ENCODE measurements at places on chromosomes 12 and 14. TPM values are rescaled to one million over a fixed set of nuclear protein-coding genes. Genes with fewer than 3 reads are reported as not detected.

DNA sequence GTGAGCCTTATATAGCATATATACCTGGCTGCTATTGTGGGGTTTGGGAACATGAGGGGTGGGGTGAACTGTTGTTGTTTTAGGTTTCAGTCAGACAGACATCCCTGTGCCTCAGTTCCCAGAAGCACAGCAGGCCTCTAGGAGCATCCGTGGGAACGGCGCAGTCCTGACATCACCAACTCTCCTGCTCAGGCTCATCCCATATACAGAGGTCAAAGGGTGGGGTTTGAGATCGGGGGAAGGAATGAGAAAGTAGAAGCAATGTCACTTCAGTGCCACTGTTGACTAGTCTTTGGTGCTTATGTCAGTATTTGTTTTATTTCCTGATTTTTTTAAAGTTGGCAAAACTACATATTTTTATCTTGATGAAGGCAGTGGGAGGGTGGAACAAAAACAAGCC lies 43.1 kb upstream of the A2ML1 start:
- H3K4me3 ChIP-seq = no peak overlapping the region
- no peak for DNase-seq
- H3K27me3 ChIP-seq = no peaks in the 10 kb centered on the region
- no peaks in the 10 kb centered on the region for H3K36me3 ChIP-seq
- no peak overlapping the region for H3K27ac ChIP-seq
- H3K4me1 ChIP-seq = no peaks in the 10 kb centered on the region

- H3K27ac ChIP-seq = no peak overlapping the region
- H3K4me3 ChIP-seq = no peak overlapping the region
- no peaks in the 10 kb centered on the region for H3K4me1 ChIP-seq
- H3K36me3 ChIP-seq = no peaks in the 10 kb centered on the region
- no peaks in the 10 kb centered on the region for H3K27me3 ChIP-seq
Measured at GRCh38 chr14:93269341-93270068, 62.4 kb downstream of the UBR7 start.

DNA sequence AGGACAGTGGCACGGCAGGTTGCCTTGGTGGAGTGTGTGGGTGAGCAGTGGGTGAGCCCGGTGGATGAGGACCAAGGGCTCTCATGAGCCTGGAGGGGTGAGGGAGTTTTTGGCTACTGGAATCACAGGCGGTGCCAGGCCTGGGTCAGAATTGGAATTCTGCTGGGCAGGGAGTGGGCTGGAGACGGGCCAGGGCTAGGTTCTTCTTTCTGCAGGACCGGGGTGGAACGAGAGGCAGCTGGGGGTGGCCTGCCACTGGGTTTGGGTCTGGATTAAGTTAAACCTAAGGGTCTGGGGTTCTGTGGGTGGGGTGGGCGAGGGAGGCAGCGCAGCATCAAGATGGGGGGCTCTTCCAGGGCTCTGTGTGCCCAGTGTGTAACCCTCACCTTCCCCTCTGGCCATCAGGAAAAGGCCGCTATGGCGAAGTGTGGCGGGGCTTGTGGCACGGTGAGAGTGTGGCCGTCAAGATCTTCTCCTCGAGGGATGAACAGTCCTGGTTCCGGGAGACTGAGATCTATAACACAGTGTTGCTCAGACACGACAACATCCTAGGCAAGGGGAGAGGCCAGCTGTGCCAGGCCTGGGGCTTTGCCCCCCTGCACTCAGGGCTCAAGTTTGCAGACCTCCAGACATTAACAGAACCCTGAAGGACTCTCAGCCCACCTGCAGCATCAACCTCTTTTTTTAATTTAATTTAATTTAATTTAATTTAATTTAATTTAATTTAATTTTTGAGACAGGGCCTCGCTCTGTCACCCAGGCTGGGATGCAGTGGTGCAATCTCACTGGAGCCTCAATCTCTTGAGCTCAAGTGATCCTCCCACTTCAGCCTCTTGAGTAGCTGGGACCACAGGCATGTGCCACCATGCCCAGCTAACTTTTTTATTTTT lies 7.0 kb downstream of the ACVRL1 start:
- no peaks in the 10 kb centered on the region for H3K36me3 ChIP-seq
- no peak for DNase-seq
- H3K4me1 ChIP-seq = peaks cover 3% of the 10 kb centered on the region
- no peak overlapping the region for H3K4me3 ChIP-seq
- no peak overlapping the region for H3K27ac ChIP-seq

GRCh38 chr12:117513353-117513752 lies 151.9 kb upstream of the NOS1 start:
- H3K4me1 ChIP-seq = no peaks in the 10 kb centered on the region
- H3K27ac ChIP-seq = no peak overlapping the region
- H3K36me3 ChIP-seq = no peaks in the 10 kb centered on the region
- no peak for DNase-seq

- H3K27ac ChIP-seq = no peak overlapping the region
- DNase-seq = no peak
- no peaks in the 10 kb centered on the region for H3K27me3 ChIP-seq
- no peaks in the 10 kb centered on the region for H3K36me3 ChIP-seq
Measured at GRCh38 chr14:95679148-95679815, 6.9 kb upstream of the TCL1B start.

DNA sequence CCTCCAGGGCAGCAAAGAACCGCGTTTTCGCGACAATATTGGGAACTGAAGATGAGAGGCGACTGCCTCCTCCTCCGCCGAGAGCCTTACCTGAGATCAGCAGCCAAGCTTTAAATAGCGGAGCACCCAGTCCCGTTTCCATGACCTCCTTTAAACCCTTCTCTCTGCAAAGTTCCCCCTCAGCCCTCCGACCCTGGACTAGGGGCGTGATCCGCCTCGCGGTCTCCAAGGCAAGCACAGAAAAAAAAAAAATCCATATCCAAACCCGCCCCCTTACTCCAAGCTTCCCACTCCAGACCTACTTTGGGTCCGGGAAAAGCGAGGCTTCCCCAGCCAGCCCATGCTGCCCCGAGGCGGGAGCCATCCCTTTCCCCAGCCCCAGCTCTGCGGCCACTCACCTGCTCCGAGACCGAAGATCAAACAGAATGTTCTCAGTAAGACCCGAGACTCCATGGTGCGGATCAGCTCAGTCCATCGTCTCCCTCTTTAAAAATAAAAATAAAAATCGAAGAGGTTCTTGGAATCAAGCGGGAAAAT lies 630 bp downstream of the NELL2 start:
- no peaks in the 10 kb centered on the region for H3K36me3 ChIP-seq
- peak; percentile 34 for DNase-seq
- H3K4me3 ChIP-seq = peak overlapping the region; percentile 68
- H3K27ac ChIP-seq = no peak overlapping the region
- peaks cover 11% of the 10 kb centered on the region for H3K27me3 ChIP-seq
- H3K4me1 ChIP-seq = no peaks in the 10 kb centered on the region

GRCh38 chr14:51293149-51293911 lies 53.3 kb downstream of the TMX1 start:
- H3K4me1 ChIP-seq = no peaks in the 10 kb centered on the region
- H3K36me3 ChIP-seq = no peaks in the 10 kb centered on the region
- H3K27me3 ChIP-seq = no peaks in the 10 kb centered on the region
- no peak overlapping the region for H3K4me3 ChIP-seq
- no peak for DNase-seq

DNA sequence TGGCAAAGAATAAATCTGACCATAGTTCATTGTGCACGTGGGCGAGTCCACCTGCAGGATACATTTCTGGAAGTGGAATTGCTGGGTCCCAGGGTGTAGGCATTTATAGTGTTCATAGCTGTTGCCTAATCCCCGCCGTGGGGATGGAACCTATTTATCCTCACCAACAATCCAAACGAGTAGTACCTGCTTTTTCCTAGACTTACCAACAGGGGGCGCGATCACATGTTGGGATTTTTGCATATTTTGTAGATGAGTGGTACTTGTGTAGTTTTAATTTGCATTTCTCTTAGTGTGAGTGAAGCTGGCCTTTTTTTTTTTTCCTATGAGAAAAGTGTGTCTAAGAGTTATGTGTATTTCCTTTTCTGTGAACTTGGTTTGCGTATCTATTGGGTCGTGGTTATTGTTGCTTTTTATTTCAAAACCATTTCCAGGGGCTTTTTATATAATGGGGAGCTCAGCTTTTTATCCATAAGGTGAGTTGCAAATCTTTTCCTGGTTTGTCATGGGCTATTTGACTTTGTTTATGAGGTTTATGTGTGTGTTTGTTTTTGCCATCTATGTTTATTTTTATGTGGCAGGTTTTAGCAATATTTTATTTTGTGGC lies 67.2 kb downstream of the CCDC92 start:
- no peaks in the 10 kb centered on the region for H3K4me1 ChIP-seq
- no peak overlapping the region for H3K27ac ChIP-seq
- peak; percentile 42 for DNase-seq

DNA sequence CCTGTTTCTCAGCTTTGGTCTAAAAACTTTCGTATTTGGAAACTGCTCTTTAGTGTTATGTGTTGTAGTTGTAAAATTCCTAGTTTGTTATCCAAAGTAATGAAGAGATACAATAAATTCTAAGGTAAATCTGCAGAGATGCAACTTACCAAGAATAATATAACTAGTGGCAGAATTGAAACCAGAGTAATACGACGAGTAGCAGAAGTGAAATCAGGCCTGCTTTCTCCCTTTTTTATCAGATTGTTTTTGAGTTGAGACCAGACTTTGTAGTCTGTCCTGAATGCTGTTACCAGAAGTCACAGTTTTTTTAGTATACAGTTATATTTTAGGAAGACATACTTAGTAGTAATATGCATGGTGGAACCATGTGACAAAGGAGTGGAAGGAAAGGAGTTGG lies 12.5 kb downstream of the PAPOLA start:
- no peaks in the 10 kb centered on the region for H3K27me3 ChIP-seq
- no peak overlapping the region for H3K4me3 ChIP-seq
- H3K36me3 ChIP-seq = no peaks in the 10 kb centered on the region
- H3K4me1 ChIP-seq = peaks cover 8% of the 10 kb centered on the region
- no peak overlapping the region for H3K27ac ChIP-seq
- DNase-seq = no peak

DNA sequence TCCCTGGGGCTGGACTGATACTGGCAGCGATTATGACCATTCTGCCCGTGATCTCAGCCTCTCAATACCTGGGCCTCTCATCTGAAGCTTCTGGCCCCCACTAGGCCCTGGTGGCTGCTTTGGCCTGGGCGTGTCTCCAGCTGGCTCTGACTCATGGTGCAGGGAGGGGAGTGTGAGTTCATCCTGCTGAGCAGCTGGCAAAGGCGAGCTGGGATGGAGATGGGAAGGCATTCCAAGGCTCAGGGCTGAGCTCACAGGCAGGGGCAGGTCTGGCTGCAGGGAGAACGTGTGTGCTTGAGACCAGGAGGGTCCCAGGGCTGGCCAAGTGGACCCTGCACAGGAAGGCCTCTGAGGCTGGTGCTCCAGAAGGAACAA lies 221.8 kb downstream of the TMEM121 start:
- H3K36me3 ChIP-seq = no peaks in the 10 kb centered on the region
- H3K4me3 ChIP-seq = no peak overlapping the region
- no peaks in the 10 kb centered on the region for H3K27me3 ChIP-seq
- DNase-seq = no peak
- no peaks in the 10 kb centered on the region for H3K4me1 ChIP-seq

GRCh38 chr12:110501399-110501751 lies 536 bp downstream of the VPS29 start:
- no peaks in the 10 kb centered on the region for H3K36me3 ChIP-seq
- peak overlapping the region; percentile 93 for H3K4me3 ChIP-seq
- peaks cover 13% of the 10 kb centered on the region for H3K4me1 ChIP-seq

DNA sequence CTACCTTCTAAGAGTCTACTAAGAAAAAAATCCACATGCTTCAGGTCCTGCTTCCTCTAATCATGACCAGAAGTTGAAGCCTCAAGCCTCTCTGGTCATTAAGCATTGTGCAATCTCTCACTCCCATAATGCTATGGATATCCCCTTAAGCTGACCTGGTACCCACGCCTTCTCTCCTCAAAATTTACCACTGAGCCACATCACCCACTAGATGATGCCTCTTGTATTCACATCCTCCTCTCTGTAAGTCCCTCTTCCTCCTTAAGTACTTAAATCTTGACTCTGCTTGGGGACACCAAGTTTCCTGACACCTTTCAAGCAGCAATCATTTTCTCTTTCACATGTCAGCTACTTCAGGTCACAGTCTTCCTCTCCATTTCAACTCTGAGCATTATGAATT lies 9.8 kb downstream of the GALNT4 start:
- no peaks in the 10 kb centered on the region for H3K4me1 ChIP-seq
- H3K27me3 ChIP-seq = no peaks in the 10 kb centered on the region
- no peak overlapping the region for H3K27ac ChIP-seq

DNA sequence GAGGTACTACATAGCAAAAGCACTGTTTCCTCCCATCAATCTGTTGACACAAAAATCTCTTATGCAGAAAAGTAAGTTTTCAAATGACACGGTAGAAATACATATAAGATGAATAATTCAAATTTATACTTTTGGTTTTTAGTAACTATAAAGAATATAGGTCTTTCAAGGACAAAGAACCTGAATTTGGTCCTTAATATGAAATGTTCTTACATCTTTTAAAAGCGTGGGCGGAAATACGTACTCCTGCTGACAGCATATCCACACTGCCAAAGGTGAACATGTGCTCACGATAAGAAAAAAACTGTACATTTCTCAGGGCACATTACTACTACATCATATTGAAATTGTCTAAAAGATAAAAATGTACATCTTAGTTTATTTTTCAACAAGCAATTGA lies 127.6 kb downstream of the FOXN3 start:
- H3K4me3 ChIP-seq = no peak overlapping the region
- no peaks in the 10 kb centered on the region for H3K4me1 ChIP-seq
- no peak for DNase-seq
- H3K27me3 ChIP-seq = no peaks in the 10 kb centered on the region
- H3K27ac ChIP-seq = no peak overlapping the region
- H3K36me3 ChIP-seq = no peaks in the 10 kb centered on the region

DNA sequence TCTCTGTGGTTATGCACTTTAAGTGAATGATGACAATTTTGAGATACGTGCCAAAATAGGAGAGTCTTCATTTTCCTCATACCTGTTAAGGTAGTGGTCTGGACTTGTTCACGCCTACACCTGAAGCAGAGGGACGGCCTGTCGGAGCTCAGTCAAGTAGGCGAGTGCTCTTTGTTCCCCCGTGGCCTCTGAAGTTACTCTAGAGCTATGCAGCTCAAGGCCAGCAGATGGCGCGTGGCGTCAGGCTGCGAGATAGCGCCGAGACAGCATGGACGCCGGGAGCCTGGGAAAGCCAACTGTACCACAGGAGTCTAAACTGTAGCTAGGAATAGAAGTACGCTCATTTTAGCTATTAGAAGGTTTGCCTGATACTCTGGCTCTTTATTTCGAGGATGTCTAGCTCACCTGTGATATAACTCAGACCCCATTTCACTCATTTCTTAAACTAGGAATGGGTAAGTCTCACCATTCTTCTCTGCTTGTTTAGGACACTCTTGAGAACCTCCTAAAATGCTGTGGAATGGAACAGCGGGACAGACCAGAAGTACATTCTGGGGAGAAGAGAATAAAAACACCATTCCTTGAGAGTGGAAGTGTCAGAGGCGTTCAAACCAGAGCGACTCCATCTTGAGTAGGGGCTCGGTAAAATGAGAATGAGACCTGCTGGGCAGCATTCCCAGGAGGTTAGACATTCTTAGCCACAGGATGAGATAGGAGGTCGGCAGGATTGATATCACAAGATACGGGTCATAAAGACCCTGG lies 267.4 kb upstream of the HMGA2 start:
- no peaks in the 10 kb centered on the region for H3K36me3 ChIP-seq
- H3K27me3 ChIP-seq = no peaks in the 10 kb centered on the region
- no peak overlapping the region for H3K27ac ChIP-seq
- H3K4me1 ChIP-seq = no peaks in the 10 kb centered on the region
- H3K4me3 ChIP-seq = no peak overlapping the region

GRCh38 chr14:94341656-94342333 lies 18.7 kb upstream of the SERPINA6 start:
- no peak for DNase-seq
- H3K36me3 ChIP-seq = no peaks in the 10 kb centered on the region
- H3K27ac ChIP-seq = no peak overlapping the region
- H3K4me1 ChIP-seq = no peaks in the 10 kb centered on the region
- H3K27me3 ChIP-seq = no peaks in the 10 kb centered on the region
- H3K4me3 ChIP-seq = no peak overlapping the region

GPR84 gene
- polyA plus RNA-seq = not detected

PZP gene
- not detected for polyA plus RNA-seq

MYO1H gene
- polyA plus RNA-seq = 0.56 TPM

VWF gene
- 9.6 TPM for polyA plus RNA-seq

AQP2 gene
- 666 TPM for polyA plus RNA-seq

HOXC9 gene
- polyA plus RNA-seq = 11.7 TPM

Data from kidney (tissue), 22 donors.